ENCODE measurements at places on chromosomes 12 and 14. TPM values are rescaled to one million over a fixed set of nuclear protein-coding genes. Genes with fewer than 3 reads are reported as not detected.

DNA sequence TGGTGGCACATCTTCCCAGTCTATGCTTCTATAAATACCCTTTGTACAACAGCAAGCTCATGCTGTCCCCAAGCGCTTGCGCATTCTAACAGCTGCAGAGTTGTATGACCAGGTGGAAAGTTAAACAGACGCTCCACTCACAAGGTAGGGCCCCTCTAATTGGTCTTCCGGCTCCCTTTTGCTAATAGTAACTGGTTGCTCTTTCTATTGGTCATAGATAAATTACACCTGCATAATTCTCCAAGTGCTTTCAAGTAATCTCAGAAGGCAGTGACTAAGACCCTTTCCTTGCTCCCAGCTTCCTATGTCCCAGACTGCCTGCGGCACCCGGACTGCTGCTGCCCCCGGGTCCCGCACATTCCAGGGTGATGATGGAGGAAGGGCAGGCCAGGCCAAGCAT, 6.1 kb upstream of the TSPAN9 start:
- DNase-seq = no peak

DNA sequence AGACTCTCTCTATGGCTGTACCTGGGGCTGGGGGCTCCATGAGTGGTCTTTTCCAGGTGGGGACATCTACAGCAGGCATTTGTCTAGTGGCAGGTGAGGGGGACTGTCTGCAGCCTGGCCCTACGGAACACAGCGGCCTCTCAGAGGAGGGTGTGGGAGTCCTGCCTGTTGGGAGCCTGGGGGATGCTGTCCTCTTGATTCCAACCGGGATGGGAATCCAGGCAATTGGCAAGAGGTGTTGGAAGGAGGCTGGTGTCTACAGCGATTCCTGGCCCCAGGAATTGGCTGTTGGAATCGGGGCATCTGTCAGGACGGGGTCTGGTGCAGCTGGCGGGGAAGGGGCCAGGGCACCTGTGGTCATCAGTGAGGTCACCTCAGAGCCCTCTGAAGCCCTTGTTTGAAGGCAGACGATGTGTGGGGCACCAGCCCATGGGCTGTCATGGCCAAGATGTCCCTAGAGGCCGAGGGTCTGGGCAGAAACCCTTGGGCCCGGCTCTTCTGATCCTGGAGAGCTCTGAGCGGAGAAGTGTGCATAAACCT, 386.3 kb downstream of the TMEM121 start:
- DNase-seq = no peak

DNA sequence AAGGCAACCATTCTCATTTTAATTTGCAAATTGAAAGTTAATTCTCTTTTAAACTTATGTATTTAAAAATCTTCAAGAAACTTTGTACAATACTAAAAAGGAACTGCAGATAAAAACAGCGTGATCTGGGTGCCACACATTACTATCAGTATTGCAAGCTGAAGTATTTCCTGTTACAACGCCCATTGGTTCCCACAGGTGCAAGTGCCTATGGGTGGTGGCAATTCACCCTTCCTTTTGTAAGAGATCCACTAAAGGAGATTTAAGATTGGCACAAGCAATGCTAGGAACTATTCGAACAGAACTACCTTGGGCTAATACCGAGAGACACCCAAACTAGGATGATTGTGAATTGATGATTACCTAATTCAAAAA, 13.2 kb downstream of the TAOK3 start:
- no peak for DNase-seq

DNA sequence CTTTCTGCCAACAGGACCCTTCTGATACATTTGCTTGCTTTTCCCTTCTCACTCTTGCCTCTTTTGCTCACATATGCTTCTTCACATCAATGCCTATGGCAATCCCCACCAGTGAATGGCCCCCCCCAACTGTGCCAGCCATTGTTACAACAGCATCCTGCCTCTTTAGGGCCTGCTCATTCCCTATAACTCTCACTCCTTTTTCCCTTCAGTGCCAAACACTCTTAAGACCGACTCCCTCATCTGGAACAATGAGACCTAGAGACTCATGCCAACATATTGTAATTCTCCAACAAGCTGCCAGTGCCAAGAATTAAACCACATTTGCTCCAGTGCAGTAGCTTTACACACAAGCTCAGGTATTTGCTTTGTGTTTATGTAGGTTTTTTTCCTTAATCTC, 189.0 kb downstream of the SOX5 start:
- DNase-seq = no peak

GRCh38 chr14:99234355-99234754, 37.6 kb downstream of the BCL11B start:
- no peak for DNase-seq

- DNase-seq = no peak
Observed at GRCh38 chr14:64064447-64064846, 211.6 kb downstream of the SYNE2 start.

DNA sequence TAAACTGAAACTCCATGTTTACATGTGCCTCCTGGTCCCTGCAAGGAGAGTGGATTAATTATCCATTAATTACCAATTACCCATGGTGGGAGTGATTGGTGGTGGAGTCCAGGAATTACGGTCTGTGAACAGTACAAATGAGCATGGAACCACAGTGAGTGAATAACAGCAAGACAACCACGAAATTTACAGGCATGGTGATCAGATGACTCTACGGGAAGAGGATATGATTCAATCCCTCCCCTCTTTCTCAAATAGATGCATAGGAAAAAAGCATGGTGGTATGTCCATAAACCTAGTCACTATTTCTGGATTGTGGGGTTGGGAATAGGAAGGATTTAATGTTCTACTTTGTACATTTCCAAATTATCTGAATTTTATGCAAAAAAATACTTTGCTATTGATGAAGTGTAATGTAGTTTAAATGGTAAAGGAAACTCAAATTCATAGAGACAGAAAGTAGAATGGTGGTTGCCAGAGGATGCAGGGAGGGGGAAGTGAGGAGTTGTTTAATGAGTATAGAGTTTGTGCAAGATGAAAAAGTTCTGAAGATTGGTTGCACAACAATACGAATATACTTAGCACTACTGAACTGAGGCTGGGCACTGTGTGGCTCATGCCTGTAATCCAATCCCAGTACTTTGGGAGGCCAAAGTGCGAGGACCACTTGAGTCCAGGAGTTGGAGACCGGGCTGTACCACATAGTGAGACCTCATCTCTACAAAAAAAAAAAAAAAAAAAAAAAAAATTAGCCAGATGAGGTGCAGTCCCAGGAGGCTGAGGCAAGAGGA, 41.2 kb upstream of the C12orf75 start:
- no peak for DNase-seq

- no peak for DNase-seq
Observed at GRCh38 chr12:116797885-116798284, 59.8 kb downstream of the RNFT2 start.

DNA sequence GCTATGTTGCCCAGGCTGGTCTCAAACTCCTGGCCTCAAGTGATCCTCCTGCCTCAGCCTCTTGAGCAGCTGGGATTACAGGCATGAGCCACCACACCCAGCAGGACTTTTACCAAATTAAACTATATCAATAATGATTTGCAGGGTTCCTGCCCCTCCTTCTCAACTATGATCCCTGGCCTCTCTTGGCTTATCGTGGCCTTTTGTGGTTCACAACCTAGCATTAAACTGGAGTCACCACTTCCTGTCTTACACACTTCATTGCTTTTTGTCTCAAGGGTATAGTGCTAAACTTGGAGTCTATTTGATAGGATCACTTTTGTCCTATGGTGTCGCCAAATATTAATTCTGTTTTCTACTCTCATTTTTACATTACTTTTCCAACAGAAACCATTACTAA, 64.5 kb downstream of the SEC23A start:
- no peak for DNase-seq

DNA sequence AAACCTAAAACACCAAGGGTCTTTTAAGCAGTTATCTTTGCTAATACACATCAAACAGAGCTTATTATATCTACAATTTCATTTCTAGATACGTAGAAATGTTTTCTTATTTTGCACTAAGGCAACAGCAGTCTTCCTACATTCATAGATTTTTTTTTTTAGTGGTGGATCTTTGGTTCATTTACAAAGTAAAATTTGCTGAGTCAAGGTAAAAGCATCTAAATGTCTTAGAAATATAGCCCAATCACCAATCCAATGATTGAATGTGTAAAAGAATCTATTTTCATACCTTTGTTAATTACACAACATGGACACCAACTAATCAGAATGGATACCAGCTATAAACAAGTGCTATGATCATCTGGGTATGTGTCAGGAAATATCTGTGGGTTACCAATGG, 272.2 kb upstream of the TMPO start:
- DNase-seq = no peak

DNA sequence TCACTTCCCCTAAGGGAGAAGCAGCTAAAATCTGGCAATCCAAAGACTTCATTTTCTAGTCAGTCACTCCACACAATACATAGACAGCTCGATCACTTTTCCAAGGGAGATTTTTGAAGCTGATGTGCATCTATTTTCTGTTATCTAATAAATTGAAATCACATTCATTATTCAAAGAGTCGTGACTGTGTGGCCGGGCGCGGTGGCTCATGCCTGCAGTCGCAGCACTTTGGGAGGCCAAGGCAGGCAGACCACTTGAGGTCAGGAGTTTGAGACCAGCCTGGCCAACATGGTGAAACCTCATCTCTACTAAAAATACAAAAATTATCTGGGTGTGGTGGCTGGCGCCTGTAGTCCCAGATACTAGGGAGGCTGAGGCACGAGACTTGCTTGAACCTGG, 27.1 kb upstream of the PTGR2 start:
- DNase-seq = no peak

GRCh38 chr14:32018391-32019092, 58.6 kb upstream of the ARHGAP5 start:
- DNase-seq = no peak

DNA sequence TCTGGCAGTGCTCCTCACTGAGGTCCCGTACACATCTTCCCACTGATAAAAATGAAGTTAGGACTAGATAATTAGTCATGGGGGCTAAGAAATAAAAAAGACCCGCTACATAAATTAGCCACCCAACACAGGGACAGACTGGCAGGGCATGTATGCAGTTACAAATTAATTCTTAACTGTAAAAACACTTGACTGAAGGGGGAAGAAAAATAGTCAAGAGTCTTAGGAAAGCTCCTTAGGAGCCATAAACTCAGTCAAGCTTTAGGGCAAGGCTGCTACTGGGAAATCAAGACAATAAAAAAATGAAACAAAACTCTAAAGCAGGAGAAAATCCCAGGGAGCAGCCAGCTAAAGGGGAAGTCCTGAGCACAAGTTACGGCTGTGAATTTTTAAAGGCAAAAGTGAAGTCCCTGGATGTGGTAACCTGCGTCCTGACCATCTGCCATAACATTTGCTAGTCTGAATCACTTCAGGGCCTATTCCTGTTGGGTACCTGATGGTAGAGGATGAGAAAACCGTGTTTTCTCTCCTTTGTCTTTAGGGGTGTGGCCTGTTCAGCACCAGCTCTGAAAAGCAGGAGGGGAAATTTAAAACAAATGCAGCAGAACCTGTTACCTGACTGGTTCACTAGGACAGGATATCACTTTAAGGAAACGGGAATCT, 7.5 kb upstream of the NPFF start:
- DNase-seq = no peak

DNA sequence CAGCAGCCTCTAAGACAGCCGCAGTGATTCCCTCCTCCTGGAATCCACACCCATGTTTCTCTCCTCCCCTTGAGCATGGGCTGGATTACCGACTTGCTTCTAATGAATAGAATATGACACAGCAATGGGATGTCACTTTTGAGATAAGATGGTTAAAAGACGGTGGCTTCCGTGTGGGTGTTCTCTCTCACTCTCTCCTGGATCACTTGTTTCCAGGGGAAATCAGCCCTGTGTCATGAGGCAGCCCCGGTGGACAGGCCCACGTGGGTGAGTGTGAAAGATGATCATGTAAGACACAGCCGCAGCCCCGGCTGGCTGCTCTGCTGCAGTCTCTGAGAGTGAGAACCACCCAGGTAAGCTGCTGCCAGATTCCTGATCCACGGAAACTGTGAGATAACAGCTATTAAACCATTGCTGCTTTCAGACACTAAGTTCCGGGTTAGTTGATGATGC, 10.7 kb downstream of the MOAP1 start:
- no peak for DNase-seq

GRCh38 chr14:58784931-58785330, 147.2 kb downstream of the DACT1 start:
- DNase-seq = no peak

DNA sequence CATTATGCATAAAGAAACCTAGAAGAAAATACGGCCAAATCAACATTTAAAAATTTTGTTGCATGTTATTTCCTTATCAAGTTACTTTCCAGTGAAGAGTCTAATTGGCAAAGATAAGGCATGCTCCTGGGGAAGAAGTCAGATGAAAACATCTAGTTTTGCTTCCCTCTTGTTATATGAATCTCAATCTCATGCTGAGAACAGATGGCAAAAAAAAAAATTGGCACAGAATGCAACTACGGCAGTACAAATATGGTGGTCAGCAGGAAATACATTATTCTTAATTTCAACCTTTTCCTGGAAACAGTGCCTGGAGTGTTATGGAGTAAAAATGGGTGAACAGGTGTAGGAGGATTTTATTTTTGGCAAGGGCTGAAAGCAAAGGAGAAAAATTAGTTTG, 32.8 kb downstream of the HECTD4 start:
- no peak for DNase-seq

DNA sequence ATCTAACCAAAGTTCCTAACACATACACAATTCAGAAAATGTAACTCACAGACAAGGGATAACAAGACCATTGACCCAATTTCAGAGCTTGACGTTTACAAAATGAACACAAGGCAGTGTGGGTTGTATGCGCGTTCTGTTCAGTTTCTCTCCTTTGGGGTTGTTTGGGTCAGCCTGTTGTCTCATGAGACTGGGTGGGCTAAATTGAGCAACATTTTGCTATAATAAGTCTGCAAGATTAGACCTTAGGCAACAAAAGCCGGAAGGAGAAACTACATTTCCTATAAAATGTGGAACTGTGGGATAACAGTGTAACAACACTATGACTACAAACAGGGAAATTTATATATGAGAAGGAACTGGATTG, 18.8 kb upstream of the LTA4H start:
- DNase-seq = no peak

- DNase-seq = no peak
Observed at GRCh38 chr12:94791933-94792332, 141.6 kb upstream of the TMCC3 start.

GRCh38 chr12:127294651-127295210, 972.2 kb upstream of the TMEM132C start:
- DNase-seq = no peak

DNA sequence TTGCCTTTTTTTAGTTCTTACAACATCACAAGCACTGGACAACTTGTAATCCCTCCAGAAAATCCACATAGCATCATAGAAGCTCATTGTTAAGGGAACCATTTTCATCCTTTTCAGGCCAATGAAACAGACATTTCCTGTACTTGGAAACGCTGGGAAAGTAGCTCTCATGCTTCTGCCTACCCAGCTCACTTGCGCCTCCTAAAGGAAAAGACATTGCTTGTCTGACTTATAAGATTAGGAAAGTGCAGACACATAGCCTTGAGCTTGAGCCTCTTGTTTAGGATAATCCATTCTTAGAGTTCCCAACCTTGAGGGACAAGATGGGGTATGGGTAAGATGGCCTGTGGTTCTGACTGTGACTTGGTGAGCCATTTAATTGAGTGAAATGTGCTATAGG, 589.5 kb downstream of the NOVA1 start:
- no peak for DNase-seq

- DNase-seq = no peak
Observed at GRCh38 chr14:64676410-64677008, 27.7 kb upstream of the PLEKHG3 start.

Gene DNAH10
- not detected for total RNA-seq

Gene ATXN3
- total RNA-seq = 6.4 TPM

Gene KRT79
- not detected for total RNA-seq

Gene KRT6C
- total RNA-seq = not detected

Gene FBXW8
- 4.2 TPM for total RNA-seq

Gene TBC1D30
- total RNA-seq = 0.07 TPM

Gene PLEKHD1
- 0.04 TPM for total RNA-seq

Gene FOXM1
- not detected for total RNA-seq

Gene ACSM4
- total RNA-seq = not detected

Gene KIF26A
- 1.4 TPM for total RNA-seq
